ENCODE measurements at places on chromosomes 6 and 20.
A peak's percentile ranks its signal among the peaks of the same experiment; 100 is the strongest.

DNA sequence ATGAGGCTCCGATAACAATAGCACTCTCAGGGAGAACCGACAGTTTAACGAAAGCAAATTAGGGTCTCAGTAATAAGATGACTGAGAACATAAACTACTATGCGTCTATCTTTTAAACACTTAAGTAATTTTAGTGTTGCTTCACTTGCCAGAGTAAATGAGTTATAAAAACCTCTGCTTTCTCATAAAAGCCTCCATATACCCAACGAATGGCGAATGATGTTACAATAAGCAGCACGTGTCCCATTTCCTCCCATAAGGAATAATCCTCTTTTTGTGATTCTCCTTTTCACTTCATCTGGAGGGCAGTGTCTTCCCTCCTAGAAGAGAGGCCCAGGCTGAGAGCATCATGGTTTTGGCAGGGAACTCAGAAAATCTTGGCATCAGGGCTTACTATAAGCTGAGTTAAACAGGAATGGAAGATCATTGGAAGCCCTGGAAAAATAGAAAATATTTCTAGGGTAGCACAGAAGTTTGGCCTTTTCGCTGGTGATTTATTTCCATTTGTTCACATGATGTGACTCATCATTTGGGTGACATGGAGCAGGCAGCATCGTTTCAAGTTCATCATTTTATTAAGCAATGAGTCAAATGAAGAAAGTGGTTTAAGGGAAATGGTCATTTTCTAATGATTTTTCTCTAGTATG lies 255.4 kb downstream of the ATXN1 start:
- DNase-seq, result no peak

DNA sequence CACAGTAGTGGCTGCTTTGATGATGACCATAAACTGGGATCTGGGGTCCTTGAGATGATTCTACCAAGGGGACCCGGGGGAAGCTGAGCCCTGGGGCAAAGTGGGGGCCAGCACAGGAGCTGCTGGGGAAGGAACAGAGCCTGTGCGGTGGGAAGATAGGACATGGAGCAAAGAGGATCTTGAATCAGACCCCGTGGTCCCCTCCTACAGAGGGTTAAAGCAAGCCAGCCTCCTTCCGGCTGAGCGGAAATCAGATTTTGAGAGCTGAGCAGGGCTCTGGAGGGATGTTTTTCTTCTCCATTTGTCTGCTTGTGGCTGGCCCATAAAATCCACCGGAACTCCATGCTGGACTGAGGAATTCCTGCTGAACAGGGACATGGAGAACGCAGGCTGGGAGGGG lies 10.1 kb upstream of the TCF15 start:
- DNase-seq, result no peak

DNA sequence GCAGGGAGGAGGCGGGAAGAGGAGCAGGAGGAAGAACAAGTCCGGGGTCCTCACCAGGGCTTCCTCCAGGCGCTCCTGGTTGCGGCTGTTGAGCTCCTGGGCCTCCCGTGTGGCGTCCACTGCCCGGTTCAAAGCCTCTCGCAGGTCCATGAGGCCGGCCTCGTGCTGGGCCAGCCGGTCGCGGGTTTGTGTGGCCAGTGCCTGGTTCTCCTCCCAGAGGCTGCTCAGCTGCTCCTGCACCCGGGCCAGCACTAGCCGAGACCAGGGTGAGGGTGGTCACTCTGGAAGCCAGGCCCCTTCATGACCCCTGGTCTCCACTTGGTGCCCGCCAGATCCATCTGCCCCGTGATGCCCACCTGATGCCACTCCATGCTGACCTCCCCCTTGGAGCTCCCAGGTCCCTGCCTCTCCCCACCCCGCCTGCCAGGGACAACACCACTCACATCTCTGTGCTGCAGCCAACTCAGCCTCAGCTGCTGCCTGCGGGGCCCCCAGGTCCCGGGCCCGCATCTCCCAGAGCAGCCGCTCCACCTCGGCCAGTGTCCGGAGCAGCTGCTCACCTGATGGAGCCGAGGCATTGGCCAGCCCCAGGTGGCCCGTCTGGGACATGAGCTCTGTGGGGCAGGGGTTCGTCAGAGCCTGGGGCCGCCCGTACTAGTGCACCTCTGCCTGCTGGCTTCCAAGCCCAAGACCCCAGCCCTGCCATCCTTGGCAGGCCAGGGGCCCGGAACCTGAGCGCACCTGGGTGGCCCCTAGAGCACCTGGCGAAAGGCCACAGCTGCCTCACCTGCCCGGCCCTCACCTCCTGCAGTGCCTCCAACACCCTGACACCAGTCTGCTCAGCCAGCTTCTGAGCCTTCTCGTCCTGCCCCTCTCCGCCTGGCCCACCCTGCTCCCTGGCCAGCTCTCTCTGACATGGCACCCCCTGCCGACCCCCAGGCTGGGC lies 15.9 kb downstream of the ADRM1 start:
- no peak for DNase-seq

DNA sequence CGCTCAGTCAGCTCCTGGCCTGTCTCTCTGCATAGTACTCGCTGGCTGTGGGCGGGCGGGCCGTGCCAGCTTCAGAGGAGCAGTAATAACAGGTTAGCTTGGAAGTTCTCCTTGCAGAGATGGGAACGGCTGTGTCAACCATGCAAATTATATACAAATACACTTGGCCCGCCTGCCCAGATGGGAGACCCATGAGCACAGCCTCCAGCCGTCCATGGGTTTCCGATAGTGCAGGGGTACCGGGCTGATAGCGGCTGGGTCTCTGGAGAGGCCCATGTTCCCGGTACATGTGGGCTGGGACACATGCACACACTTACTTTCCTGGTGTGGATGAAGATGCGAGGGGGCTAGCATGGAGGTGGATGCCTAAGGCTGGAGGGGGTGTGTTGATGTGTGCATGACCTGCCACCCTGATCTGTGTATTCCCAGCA lies 12.8 kb upstream of the ZNF831 start:
- no peak for DNase-seq

GRCh38 chr20:3759316-3759823 lies 8.2 kb downstream of the ADISSP start:
- no peak for DNase-seq

GRCh38 chr6:162448294-162448693 lies 279.3 kb downstream of the PRKN start:
- DNase-seq, result no peak

GRCh38 chr6:22716721-22717120 lies 147.4 kb downstream of the HDGFL1 start:
- DNase-seq, result peak; percentile 65

GRCh38 chr20:50144362-50144761 lies 9.2 kb downstream of the PEDS1 start:
- DNase-seq, result peak; percentile 97

GRCh38 chr6:1606780-1607515 lies 2.8 kb upstream of the FOXC1 start:
- DNase-seq, result no peak

GRCh38 chr20:57400231-57400701 lies 9.1 kb downstream of the RBM38 start:
- DNase-seq, result no peak

- no peak for DNase-seq
Observed at GRCh38 chr6:1039746-1040145, 272.2 kb upstream of the FOXQ1 start.

DNA sequence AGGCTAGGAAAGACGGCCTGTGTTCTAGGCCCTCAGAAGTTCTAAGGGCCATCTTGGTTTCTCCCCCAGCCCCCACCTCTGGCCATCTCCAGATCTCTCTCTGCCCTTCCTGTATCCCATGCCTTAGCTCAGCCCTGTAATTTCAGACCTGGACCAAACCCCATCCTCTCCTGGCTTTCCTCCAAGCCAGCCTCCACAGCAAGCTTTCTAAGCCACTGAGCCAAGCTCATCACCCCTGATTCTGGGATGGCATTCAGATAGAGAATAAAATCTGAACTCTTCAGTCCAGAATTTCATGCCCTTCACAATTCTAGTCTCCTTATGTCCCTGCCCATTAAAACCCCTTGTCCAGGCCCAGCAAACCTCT lies 18.9 kb upstream of the CCM2L start:
- DNase-seq, result no peak

DNA sequence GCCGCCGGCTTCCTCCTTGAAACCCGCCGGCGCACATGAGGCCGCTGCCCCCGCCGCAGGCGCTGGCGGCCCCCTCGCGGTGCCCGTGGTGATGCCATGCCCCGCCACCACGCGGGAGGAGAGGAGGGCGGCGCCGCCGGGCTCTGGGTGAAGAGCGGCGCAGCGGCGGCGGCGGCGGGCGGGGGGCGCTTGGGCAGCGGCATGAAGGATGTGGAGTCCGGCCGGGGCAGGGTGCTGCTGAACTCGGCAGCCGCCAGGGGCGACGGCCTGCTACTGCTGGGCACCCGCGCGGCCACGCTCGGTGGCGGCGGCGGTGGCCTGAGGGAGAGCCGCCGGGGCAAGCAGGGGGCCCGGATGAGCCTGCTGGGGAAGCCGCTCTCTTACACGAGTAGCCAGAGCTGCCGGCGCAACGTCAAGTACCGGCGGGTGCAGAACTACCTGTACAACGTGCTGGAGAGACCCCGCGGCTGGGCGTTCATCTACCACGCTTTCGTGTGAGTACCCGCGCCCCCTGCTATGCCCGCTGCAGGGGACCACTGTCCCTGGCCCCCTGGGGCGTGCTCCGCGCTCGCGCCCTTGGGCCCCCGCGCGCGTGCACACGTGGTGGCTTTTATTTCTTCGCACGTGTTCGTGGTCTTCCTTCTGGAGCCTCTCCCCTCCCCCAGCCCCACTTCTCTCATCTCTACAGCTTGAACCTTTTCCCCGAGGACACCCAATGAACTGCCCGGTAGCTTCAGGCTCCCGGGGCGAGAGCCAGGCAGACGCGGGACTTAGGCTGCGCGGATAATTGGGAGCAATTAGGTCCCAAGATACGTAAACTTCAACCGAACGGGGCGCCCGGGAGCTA lies 453 bp downstream of the KCNQ5 start:
- DNase-seq, result no peak

All from renal cortical epithelial cell (primary cell).